ENCODE measurements at places on chromosomes 5 and 9.

- DNase-seq = no peak
These were observed 168.6 kb downstream of the MACROH2A1 start for GRCh38 chr5:135230251-135230925.

- DNase-seq = no peak
These were observed 85.0 kb downstream of the SGCD start for GRCh38 chr5:156411957-156412356.

DNA sequence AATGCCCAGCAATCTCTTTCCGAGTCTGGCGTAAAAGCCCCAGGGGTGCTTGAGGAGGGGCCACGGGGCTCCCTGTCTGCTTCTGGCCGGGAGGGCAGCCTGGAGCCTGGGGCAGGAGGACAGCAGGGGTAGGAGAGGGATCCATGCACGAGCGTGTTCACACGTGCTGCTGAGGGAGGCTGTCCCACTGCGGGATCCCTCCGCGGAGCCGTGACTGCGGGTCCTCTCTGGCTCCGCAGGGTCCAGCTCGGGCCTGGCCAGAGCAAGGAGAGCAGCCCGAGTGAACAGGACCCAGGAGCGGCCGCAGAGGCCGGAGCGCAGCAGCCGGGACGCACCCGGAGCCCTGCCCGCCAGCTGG is 78.4 kb downstream of the ZNF354C start:
- DNase-seq = no peak

DNA sequence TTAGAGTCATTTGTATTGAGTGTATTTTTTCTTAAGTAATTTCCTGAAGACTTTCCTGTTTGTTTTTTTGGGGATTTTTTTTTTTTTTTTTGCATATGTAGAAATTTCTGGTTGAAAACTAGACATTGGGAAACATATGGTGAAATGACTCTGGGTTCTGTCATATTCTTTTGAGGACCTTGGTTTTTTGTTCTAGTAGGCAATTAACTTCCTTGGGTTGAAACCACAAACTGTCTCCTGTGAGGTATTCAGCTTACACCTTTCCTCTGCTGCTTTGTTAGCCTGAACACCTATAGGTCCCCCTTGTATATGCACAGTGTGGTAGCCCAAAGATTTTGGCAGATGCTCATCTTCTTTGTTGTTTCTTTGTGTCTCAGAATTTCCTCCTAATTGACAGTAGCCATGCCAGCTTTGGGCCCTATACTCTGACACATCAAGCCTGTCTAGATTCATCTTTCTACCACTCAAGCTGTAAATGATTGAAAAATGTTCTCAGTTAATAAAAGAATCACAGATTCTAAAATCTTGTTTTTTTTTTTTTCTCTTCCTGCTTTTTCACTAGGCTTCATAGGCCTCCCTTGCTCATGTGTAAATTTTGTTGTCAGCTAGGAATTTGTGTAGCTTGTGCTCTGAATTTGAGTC is 140.6 kb downstream of the COMMD10 start:
- DNase-seq = no peak

- no peak for DNase-seq
These were observed 252.8 kb downstream of the MAST4 start for GRCh38 chr5:66848749-66849641.

DNA sequence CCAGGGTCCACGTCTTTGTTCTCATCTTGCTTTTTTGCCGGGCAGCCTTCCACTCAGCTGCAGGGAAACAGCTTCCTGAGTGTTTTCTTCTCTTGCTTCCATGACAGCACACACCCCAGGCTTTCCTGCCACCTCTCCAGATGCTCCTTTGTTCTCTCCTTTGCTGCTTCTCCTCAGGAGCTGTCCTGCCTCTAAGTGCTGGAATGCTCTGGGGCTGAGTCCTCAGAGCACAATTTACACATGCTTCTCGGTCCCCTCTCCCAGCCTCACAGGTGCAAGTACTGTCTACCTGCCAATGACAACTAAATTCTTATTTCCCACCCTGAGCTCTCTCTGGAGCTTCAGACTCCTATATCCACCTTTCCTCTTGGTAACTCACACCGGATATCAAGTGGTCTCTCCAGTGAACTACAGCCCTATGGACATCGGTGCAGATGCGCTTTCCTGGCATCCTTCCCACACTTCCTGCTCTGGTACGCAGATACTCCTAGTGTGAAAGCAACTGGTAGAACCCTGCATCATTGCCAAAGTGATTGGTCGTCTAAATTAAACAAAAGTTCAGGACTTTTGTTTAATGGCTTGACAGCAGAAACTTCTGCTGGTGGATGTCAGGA is 13.4 kb upstream of the ACSL6 start:
- no peak for DNase-seq

DNA sequence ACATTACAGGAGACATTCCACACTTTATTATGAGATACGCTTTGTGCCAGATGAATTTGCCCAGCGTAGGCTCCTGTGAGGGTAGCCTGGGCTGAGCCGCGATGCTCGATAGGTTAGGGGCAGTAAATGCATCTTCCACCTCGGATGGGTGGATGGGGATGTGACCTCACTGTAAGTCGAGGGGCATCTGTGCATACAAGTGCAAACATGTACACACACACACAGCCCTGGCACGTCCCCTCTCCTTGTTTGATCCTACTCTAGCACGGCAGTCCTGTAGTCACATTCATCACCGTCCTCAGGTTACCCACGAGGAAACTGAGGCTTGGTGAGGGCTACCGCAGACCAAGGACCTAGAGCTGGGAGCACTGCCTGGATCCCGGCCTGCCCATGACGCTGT is 166.8 kb downstream of the COL23A1 start:
- DNase-seq = no peak

DNA sequence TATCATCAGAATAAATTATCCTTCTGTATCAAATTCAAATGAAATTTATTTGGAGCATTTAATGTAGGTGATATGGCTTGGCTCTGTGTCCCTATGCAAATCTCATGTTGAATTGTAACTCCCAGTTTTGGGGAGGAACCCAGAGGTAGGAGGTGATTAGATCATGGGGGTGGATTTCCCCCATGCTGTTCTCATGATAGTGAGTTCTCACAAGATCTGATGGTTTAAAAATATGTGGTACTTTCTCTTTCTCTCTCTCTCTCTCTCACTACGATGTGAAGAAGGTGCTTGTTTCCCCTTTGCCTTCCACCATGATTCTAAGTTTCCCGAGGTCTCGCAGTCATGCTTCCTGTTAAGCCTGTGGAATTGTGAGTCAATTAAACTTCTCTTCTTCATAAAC is 678.4 kb upstream of the RGMB start:
- no peak for DNase-seq

GRCh38 chr9:114902786-114903524 is 27.4 kb downstream of the TNFSF8 start:
- DNase-seq = no peak

- no peak for DNase-seq
These were observed 12.9 kb downstream of the ZNF618 start for GRCh38 chr9:113888976-113889375.

DNA sequence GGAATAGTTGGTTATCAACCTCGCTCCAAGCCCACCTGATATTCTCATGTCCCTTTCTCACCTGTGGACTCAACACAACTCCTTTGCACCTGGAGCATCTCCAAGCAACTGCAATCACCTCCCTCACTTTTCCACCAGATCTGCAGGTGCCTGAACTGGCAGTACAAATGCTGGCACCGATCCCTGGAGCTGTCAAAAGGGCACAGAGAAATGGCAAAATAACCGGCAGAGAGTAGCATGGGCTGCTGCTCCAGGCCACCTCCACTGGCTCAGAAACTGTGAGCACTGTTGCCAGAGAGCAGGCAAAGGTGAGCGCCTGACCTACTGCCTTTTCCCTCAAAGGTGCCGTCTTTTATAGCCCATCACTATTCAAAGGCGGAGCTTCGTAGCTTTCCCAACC is 14.7 kb downstream of the EQTN start:
- DNase-seq = no peak

DNA sequence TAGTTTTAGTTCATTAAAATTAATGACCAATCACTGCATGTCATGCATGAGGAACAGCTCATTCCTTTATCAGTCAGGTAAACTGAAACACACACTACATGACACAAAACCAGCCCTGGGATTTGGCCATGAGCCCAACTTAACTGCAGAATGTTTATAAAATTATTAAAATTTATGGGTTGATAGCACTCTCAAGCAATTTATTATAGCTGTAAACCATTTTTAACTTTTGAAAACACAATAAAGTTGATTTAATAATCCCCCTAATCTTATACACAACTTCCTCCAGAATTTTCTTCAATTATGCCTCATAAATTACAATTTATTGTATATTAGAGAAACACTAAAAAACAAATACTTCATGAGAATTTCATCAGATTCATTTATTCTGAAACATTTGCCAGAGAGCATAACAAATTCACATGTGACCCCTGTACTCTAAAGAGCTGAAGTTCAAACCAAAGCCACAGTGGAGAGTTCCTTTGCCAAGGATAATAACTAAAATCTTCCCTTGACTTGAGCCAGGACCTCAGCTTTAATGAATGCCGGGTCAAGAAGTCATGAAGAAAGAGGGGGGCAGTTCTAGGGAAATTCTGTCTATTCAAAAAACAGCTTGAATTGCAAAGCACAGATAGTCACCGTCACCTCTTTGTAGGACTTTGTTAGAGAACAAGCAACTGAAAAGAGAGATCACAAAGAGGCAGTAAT is 763.7 kb upstream of the GRAMD2B start:
- no peak for DNase-seq

- no peak for DNase-seq
These were observed 12.8 kb downstream of the FABP6 start for GRCh38 chr5:160242145-160242544.

DNA sequence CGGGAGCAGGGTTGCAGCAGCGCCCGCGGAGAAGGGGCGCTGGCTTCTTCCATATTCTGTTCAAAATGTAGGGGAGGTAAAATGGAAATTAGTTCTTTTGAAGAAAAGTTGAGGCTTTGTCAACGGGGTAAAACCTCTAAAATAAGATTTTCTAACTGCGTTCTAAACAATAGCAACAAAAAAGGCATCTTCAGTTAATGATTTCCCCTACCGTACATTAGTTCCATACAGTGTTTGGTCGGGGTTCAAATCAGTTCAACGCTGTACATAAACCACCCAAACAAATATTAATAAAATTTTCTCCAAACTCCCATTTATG is 343 bp upstream of the FANCC start:
- no peak for DNase-seq

DNA sequence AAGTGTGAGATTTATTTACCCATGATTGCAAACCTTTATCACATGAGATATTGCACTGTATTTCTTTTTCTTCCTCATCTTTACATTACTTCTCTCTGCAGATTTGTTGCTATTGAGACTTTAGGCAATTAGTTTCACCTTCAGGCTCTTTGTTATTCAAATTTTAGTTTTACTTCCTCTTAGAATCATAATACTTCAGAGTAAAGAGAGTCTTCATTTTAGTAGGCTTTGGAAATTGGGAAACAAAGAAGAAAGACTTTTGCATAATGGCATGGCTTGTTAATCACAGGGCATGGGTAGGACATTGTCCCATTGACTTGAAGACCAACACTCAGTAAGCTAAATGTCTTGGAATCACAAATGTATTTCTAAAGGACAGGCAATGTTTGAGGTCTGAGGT is 1.2 kb upstream of the PCDHGA5 start:
- no peak for DNase-seq

DNA sequence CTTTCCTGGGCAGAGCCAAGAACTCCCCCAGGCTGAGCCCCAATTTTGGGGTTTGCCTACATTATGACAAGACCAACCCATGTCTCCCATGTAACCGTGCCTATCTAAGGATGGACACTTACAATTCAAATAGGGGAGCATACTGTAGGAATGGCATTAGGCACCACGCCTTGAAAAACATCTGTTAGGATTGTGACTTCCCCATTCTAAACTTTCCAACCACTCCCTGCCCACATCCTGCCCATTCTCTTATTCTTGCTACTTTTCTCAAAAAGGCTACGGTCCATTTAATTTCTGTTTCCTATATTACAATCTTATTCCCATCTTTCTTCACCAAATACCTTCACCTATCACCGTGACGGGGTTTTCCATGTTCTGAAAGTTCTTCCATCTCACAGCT is 99.2 kb downstream of the LPAR1 start:
- no peak for DNase-seq

DNA sequence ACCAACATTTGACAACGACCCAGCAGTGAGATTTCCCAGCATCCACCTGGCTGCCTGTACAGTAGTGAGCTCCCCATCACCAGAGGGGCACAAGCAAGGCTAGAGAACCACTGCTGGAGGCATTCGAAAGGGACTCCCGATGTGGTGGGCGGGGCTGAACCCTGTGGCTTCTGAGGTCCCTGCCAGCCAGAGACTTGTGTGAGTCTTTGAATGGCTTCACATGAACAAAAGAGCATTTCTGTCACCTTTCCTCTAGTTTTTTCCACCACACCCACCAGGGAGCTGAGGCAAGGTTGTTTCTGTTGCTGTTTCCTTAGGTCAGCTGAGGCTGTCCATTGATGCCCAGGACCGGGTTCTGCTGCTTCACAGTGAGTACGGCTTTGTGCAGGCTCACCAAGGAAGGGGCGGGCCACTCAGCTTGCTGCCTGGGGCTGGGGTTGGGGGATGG is 15.7 kb downstream of the RGS3 start:
- DNase-seq = no peak

- DNase-seq = no peak
These were observed 94.8 kb downstream of the RCL1 start for GRCh38 chr9:4887556-4887955.

- no peak for DNase-seq
These were observed 224.5 kb downstream of the DOCK8 start for GRCh38 chr9:438961-439768.

GRCh38 chr9:130872508-130872907 is 24.1 kb downstream of the QRFP start:
- no peak for DNase-seq

DNA sequence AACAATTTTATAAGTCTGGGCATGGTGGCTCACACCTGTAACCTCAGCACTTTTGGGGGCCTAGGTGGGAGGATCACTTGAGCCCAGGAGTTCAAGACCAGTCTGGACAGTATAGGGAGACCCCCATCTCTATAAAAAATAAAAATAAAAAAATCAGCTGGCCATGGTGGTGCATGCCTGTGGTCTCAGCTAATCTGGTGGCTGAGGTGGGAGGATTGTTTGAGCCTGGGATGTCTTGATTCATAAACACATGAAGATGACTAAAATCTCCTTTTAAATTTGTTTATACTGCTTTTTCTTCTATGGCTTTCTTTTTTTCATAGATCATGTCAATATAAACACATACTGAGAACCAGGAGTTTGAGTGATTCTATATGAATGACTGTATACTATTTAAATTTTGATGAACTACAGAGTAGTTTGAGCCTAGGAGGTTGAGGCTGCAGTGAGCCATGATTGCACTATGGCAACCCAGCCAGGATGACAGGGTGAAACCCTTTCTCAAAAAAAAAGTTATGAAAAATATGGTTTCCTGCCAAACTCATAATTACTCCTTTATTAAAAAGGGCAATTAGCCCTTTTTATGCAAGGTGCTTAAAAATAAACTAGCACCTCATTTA is 14.2 kb downstream of the RIC1 start:
- no peak for DNase-seq

- DNase-seq = no peak
These were observed 23.7 kb upstream of the UGCG start for GRCh38 chr9:111872886-111873285.

- no peak for DNase-seq
These were observed 13.9 kb downstream of the FBXL7 start for GRCh38 chr5:15513911-15514310.

- DNase-seq = no peak
These were observed 4.9 kb upstream of the KIF4B start for GRCh38 chr5:155008669-155009068.

All from activated naive CD8-positive, alpha-beta T cell treated with anti-CD3 and anti-CD28 coated beads, Interleukin-2, amount 50 U/mL, for 16 hours (primary cell).